ENCODE measurements at places on chromosomes 11 and 22.
A peak's percentile ranks its signal among the peaks of the same experiment; 100 is the strongest.

- no peak for DNase-seq
Observed at GRCh38 chr11:80346353-80347059, 905.7 kb upstream of the TENM4 start.

GRCh38 chr11:117816151-117816741 lies 8.3 kb downstream of the FXYD2 start:
- DNase-seq, result no peak

- peak; percentile 64 for DNase-seq
Observed at GRCh38 chr11:7513234-7514098, at the start of gene PPFIBP2. Gene PPFIBP2, plus strand, starts transcription at chr11:7513999. Its CDS starts 35,477 bp downstream, at chr11:7549476.

DNA sequence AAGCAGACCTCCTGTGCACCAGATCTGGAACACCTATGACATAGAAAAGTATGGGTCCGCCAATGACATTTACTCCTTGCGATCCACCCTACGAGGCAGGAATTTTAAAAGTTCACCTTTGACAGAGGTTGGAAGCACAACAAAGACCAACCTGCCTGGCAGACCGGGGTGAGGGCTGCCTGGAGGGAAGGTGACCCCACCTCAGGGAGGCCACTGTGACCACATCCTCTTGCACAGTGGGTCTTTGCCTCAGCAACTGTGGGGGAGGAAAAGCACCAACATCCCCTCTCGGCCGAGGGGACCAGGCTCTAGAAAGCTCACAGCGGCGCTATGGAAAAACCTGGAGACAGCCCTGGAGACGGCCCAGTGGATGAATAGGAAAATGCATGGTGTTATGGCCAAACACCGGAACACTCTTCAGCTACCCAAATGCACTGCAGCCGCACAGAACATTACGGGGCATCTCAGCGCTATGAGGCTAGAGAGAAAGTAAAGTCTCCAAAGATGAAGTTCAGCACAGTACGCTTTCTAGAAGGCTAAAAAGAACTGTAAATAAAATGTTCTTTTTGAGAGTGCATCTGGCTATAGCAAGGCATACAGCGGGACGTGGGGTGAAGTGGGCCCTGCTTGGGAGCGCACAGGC lies 1.8 kb upstream of the SHISAL1 start:
- no peak for DNase-seq

- DNase-seq, result no peak
Observed at GRCh38 chr22:19167106-19167869, 11.2 kb downstream of the SLC25A1 start.

DNA sequence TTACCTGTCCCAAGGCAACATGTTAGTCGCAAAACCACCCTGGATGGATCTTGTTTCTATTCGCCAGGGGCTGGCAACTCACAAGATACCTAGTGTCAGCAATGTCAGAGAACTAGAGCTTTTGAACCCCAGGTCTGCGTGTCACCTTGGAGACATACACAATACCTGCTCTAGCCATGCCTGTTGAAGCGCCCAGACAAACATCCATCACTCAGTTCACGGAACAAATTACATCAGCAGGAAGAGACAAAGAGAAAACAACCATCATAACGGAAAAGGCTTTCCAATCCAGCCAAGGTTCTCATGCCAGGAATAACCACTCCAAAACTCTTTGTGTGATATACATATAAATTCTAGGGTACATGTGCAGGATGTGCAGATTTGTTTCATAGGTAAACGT lies 2.2 kb downstream of the CD59 start:
- peak; percentile 32 for DNase-seq

DNA sequence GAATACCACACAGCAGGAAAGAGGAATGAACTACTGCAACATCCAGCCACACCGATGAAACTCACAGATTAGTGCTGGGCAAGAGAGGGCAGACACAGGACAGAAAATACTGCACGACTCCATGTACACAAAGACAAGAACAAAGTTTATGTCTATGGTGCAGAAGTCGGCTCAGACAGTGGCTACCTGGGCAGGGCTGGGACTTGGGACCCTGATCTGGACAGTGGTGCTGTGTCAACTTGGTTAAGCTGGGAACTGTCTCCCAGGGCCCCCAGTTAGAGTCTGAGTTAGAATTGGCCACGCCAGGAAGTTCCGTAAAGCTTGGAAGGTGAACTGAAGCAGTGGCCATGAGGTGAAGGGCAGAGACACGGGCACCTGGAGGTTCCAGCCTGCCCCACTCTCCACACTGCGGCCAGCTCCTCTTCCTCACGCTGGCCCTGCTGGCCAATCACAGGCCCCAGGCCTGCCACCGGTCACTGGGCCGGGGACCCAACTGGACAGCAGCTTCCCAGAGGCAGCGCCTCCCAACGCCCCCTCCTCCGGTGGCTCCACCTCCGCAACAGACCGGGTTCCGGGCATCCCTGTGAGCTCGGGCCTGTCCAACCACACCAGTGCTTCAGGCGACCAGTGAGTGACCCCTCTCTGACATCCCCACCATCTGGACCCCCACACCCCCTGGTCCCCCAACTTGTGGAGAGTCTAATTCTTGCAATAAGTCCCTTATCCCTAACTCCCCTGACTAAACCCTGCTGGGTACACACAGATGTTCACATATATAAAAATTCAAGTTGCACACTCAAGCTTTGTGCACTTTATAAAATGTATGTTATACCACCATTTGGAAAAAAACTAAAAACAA lies 93.7 kb downstream of the MICAL3 start:
- no peak for DNase-seq

- no peak for DNase-seq
Observed at GRCh38 chr11:94586978-94587377, 19.8 kb downstream of the PIWIL4 start.

DNA sequence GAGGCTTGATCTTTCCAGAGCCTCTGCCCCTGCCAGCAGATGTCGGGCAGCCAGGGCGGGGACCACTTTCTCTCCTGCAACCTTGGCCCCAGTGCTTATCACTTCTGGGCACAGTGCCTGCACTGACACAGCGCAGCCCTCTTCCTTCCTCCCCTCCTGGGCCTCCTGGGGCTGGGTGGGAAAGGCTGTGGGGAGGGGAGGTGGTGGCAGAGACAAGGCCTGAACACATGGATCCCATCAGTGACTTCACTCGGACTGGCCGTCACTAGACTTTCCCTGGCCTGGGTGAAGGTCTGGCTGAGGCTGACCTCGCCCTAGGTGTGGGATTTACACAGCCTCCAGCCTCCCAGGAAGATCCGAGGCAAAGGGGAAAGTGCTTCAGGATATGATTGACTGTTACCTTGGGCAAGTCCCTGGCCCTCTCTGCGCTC lies 68.1 kb downstream of the LRRC32 start:
- no peak for DNase-seq

GRCh38 chr11:69913591-69914285 lies 94.5 kb upstream of the FGF3 start:
- DNase-seq, result no peak

DNA sequence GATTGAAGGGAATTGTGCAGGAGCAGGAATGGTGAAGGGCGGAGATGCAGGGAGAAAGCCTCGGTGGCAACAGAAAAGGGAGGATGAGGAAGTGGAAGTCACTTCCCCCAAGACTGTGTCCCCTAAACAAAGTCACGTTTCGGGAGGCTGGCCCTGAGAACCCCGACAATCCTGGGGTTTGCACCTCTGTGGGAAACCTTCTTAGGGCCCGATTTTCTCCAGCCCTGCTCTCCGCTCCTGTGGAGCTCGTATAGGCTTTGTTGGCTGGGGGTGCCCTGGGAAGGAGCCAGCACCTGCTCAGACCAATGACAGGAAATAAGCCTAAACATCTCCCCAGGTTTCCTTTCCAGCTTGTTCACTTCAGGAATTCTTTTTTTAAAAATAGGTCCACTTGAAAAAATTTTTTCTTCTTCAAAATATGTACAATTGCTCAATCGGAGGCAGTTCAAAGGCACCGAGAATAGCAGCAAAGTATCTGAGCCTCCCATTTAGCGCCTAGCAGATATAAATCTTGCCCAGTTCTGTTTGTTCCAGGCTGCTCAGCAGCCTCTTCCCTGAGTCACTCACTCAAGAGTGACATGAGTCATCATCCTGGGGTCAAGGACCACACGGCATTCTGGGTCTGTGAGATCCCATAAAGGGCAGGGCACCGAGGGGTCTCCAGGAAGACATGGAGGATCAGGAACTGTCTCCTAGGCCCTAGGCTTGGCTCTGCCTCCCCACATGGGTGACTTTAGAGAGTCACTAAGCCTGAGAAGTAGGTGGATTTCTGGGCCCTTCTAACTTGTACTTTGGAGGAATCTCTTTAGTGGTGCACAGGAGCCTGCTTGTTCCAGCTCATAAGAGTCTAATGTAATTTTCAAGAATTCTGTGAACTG lies 34.0 kb downstream of the IRAG1 start:
- DNase-seq, result peak; percentile 73

GRCh38 chr11:64378335-64378880 lies 19.4 kb downstream of the RPS6KA4 start:
- no peak for DNase-seq

GRCh38 chr11:10561043-10561818 lies 7.2 kb downstream of the LYVE1 start:
- DNase-seq, result peak; percentile 34

- DNase-seq, result peak; percentile 21
Observed at GRCh38 chr11:34050581-34051348, 766 bp upstream of the CAPRIN1 start.

DNA sequence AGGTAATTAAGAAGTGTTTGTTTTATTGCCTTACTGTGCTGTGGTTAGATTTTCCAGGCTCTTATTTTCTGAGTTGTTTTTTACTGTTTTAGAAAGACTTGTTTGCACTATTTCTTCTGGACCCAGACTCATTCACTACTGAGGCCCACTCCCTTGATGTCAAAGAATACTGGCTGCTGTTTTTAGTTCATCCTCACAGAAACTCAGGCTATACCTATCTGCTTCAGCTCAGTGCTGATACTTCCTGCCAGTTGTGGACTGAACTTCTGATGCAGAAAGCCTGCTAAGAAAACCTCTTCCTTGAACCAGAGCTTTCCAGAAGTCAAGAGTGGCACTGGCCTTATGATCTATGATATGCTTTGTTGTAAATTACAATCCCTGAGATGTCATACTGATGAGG lies 15.9 kb upstream of the PIK3IP1 start:
- DNase-seq, result no peak

DNA sequence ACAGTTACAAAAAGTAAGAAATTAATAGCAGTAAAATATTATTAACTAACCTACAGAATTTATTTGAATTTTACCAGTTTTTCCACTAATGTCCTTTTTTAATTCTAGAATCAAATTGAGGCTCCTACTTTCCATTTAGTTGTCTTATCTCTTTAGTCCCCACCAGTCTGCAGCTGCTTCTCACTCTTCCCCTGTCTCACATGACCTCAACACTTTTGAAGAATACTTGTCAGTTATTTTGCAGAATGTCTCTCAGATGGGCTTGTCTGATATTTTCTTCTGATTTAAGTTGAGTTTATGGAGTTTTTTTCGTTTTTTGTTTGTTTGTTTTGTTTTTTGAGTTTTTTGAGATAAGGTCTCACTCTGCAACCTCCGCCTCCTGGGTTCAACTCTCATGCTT lies 74.3 kb upstream of the ADORA2A start:
- DNase-seq, result no peak

DNA sequence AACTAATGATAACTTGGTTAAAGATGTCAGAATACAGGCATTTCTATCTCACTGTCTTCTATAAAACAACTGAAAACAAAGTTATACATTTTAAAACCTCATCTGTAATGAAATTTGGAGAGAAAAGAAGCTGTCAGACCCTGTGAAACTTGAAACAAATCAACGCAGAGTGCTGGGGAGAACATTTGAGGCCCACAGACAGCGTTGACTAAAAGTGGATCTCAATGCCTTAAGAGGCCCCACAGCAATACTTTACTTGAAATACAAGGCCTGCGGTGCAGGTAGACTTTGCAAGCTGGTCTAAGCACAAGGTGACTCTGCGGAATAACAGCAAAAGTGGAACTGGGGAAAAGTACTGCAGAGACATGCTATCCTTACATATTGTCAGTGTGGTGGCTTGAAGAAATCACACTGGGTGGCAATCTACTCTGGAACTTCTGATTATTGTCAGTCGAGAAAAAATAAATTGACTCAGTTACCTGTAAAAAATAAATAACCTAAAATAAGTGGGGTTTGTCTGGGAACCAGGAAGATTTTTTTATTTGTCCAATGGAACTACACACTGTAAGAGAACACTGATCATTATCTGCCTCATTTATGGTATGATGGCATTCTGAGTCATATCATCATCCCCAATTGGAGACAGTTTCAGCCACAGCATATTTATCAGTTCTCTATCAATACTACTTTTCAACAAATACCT lies 138.9 kb downstream of the LUZP2 start:
- peak; percentile 61 for DNase-seq

DNA sequence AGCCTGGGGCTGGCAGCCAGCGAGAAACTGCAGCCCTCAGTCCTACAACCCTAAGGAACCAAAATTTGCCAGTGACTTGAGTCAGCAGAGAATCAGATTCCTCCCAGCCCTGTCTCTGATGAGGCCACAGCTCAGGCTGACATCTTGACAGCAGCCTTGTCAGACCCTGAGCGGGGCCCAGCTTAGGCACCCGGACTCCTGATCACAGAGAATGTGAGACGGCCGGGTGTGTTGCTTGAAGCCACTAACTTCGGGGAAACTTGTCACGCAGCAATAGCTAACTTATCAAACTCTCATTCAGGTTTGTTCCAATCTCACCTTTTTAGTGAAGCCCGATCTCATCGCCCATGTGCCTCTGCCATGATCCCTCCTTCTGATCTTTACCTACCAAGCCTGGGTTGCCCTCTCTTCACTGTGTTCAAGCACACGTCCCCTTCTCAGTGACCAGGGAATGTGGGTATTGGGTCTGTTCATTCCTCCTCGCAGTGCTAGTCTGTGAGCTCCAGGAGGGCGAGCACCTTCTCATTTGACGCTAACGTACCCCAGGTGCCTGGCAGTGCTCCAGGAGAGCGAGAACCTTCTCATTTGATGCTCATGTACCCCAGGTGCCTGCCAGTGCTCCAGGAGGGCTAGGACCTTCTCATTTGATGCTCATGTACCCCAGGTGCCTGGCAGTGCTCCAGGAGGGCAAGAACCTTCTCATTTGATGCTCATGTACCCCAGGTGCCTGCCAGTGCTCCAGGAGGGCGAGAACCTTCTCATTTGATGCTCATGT lies 280.7 kb downstream of the BRD1 start:
- no peak for DNase-seq

GRCh38 chr11:57394203-57394965 lies 3.9 kb upstream of the PRG2 start:
- no peak for DNase-seq

- DNase-seq, result peak; percentile 18
Observed at GRCh38 chr22:26610996-26611395, 6.8 kb downstream of the CRYBB1 start.

GRCh38 chr22:25143156-25144076 lies 56.2 kb upstream of the CRYBB3 start:
- DNase-seq, result no peak

- DNase-seq, result no peak
Observed at GRCh38 chr11:123852321-123852720, 33.1 kb downstream of the TMEM225 start.

- no peak for DNase-seq
Observed at GRCh38 chr22:46087336-46087690, 63.0 kb upstream of the PPARA start.

- no peak for DNase-seq
Observed at GRCh38 chr11:111573821-111574249, 28.4 kb upstream of the SIK2 start.

All from mammary epithelial cell (primary cell).